ENCODE measurements at places on chromosomes 5 and 9.

GRCh38 chr5:143594902-143595818 is 191.7 kb upstream of the NR3C1 start:
- DNase-seq: no peak

- no peak for DNase-seq
Observed at GRCh38 chr9:112158656-112159367, 16.3 kb downstream of the SUSD1 start.

DNA sequence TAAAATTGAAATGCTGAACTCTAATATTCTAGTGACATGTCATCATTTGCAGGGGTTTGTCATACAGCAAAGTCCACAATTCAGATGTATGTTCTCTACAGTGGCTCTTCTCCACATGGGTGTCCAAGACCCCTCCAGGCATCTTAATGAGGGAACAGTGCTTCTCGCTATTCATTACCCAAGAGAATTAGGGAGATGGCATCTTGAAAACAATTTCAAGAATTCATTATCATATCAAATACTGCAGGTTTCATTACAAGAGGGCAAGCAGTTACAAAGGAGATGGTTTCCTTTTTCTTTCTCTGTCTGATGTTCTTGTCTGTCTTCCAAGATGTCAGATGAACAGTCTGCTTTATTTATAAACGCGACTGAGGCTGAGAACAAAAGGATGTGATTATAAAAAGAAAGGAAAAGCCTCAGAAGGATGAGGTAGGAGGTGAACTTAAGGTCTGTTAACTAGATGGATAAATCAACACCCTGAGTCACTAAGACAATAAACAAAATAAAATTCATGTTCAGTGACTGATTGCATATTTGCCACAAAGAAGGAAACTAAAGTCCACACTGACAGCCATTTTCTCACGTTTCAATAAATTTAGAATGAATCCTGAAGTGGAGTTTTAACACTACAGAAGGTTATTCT is 326.7 kb upstream of the EFNA5 start:
- DNase-seq: no peak

GRCh38 chr9:108967916-108968315 is 33.7 kb downstream of the ABITRAM start:
- no peak for DNase-seq

DNA sequence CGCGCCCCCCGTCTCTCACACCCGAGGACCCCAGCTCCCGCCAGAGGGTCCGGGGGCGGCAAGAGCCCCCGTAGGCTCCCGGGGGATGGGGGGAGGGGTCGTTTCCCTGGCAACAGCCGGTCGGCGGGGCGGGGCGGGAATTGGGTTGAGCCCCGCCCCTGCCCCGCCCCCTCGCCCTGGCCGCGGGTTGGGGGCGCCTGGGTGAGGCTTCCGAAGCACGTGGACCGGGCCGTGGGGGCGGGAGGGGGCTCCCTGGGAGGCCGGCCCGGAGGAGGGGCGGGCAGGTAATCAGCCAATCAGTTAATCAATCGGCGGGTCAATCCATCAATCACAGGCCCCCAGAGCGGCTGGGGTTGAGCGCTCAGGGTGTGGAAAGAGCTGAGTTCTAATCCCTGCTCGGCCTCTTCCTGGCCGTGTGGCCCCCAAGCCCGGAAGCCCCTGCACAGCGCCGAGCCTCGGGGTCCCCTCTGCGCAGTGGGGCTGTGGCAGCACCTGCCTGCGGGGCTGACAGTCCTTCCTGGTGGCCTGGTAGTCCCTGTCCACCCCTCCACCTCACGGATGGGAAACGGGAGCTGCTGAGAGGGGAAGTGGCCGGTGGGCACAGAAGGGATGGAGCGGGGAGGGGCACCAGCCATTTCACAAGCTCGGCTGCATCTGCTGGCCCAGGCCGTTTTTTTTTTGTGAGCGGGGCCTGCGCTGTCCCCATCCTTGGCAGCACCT is 174.2 kb upstream of the IER5L start:
- DNase-seq: no peak

DNA sequence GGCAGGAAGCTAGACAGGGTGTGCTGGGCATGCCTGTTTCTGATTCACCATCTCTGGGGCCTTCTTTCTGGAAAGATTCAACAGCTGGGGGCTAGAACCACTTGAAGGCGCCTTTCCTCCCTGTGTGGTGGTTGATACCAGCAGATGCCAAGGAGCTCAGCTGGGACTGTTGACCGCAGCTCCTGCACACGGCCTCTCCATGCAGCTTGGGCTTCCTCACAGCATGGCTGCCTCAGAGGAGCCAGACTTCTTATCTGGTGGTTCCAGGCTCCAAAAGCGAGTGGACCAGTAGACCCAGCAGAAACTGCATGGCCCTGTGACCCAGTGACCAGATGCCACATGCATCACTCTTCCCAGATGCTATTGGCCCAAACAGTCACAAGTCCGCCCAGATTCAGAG is 74.7 kb upstream of the COL5A1 start:
- no peak for DNase-seq

DNA sequence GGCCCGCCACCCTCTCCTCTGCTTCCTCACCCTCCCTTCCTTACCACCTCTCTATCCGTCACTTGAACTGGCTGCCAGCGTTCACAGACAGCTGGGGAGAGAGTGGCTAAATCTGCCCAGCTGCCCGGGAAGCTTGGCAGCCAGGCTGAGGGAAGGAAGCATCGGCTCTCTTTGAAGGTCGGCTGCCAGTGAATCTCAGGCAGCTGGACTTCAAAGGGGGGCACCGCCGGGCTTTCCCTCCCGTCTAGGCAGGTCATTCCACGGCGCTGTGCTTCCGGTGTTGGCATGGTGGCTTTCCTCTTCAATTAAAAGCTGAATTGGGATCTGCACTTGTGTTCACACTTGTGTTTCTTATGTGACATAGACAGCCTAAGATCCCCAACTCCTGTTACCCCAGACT is 174.0 kb downstream of the GDNF start:
- DNase-seq: no peak

DNA sequence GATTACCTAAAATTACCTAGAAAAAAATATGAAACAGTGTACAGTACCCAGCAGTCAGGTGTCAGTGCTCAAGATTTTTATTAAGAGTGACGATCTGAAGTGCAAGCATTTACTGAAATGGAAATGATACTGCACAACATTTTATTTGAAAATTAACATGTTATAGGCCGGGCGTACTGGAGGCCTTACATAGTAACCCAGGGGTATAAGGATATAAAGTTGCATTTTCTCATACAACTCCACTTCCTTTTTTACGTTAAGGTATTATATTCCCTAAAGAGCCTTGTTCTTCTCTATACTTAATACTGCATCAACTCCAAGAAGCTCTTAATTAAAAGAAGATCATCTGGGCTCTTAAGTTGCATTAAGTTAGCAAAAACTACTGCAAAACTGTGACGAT is 3.3 kb downstream of the MAT2B start:
- no peak for DNase-seq

- no peak for DNase-seq
Observed at GRCh38 chr9:114805670-114806525, at the start of gene TNFSF15. Gene TNFSF15, minus strand, starts transcription at chr9:114806039. Its CDS starts 27 bp downstream, at chr9:114806012.

DNA sequence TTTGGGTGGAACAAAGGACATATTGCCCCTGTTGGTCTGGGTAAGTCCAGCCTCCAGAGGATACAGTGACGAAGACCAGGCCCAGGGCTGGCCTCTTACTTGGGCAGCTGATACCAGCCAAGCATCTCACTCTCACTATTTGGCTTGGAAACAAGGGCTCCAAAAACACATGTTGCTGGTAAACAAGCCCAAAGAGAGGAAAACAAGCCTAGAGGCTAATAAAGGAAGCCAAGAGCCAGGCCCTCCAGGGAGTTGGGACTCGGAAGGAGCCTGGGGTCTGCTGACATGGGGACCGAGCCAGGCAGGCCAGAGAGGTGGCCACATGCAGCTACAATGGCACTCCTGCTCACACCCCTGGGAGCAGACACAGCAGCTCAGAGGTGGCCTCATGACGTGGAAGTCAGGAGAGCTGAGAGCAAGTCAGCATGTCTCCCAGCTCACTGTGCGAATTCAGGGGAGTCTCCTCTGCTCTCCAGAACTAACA is 5.7 kb downstream of the SPARC start:
- DNase-seq: no peak

GRCh38 chr9:130166399-130166798 is 5.8 kb upstream of the NCS1 start:
- no peak for DNase-seq

- DNase-seq: no peak
Observed at GRCh38 chr5:154794525-154795234, 39.5 kb downstream of the LARP1 start.

- no peak for DNase-seq
Observed at GRCh38 chr5:163033656-163034055, 403.7 kb upstream of the CCNG1 start.

DNA sequence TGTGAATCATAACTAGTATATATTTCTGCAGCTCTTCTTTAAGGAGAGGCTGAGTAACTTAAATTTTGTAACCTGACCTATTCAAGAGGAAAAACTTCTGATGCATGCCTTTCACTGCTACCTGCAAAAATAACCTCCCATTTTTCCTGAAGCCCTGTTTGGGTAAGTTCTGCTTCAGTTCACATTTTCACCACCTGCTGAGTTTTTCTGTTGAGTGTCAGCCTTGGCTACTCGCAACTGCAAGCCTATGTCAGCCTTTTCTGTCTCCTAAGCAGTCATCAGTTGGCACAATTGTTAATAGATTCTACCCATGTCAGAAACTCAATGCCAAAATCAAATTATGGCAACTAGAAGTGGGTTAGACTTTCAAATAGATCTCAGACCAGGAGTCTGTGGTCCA is 8.2 kb upstream of the TNFAIP8 start:
- DNase-seq: no peak

GRCh38 chr9:120071760-120072159 is 508.2 kb downstream of the CDK5RAP2 start:
- DNase-seq: no peak
